Renal pelvis (tissue), 12 donors: ENCODE measurements at places on chromosomes 1 and 21.

- no peak for DNase-seq
Observed at GRCh38 chr21:41189150-41189745, 21.3 kb downstream of the BACE2 start.

DNA sequence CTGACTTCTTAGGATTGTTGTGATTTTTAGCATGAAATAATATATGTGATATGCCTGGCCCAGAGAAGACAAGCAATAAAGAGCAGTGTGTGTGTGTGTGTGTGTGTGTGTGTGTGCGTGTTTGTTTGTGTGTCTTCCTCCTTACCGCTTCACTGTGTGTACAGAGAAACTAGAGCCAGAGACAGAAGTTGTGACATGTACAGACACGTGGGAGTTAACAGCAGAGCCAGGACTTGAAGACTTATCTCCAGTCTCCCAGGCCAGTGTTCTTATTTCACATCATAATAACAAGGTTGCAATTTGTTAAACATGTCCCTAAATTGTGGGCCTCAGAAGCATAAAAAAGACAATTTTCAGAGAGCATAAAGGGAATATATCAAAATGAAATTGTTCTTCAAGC is 192.0 kb upstream of the JUN start:
- DNase-seq = peak; percentile 23

GRCh38 chr1:75745276-75745675 is 20.8 kb downstream of the ACADM start:
- DNase-seq = no peak

DNA sequence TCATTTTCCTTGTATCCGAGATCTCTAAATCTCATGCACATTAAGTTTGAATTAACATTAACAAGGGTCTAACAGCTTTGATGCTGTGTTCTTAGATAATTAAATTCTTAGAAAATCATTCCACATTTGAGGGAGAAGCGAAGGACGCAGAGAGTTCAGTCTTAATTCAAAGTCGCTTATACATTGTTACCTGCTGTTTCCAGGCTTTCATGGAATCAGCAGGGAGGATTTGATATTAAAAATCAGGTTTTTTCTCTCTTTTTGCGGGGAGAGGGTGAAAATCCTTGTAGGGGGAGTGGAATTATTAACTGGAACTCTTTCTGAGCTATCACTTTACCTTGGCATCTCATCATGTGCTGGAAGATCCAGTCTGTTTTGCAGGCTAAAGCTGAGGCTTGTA is 27.7 kb upstream of the DAB1 start:
- DNase-seq = no peak

- DNase-seq = no peak
Observed at GRCh38 chr1:153945131-153945794, 1.3 kb downstream of the DENND4B start.

GRCh38 chr1:32635508-32636277 is 14.7 kb downstream of the ZBTB8OS start:
- DNase-seq = no peak

DNA sequence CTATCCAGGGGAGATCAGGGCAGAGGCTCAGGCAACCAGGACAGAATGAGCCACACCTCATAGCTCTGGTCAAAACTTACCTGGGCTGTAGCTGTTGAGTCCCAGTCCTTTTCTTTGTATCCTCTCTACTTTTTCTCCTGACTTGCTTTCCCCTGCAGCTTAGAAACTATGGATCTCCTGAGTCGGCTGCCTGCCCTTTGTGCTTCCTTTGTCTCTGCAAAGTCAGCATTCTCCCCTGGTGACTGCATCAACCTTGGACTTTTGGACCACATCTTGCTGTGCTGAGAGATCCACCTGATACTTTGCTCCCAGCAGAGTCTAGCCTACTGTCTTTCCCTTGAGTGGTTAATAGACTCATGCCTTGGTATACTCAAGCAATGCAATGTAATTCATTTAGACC is 353.3 kb downstream of the SIPA1L2 start:
- DNase-seq = no peak

GRCh38 chr1:61082311-61083012 is at the start of gene NFIA:
TSS of gene NFIA (plus strand) at chr1:61082561.
- DNase-seq = no peak

- no peak for DNase-seq
Observed at GRCh38 chr21:40339050-40339449, 471.8 kb downstream of the PCP4 start.

DNA sequence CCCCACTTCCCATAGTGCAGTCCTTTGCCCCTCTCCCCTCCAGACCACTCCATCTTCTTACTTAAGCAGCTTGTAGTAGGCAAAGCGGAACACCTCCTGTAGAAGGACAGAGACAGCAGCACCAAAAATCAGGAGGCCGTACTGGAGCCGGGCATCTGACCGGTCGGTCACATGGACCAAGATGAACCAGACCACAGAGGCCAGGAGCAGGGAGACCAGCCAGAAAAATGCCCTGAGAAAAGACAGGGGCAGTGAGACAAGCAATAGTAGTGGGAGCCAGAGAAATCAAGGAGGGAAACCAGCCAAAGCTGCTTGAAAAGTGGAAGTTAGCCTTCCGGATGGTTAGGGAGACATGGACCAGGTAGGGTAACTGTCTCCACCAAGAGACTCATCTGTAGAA is 920 bp downstream of the APH1A start:
- DNase-seq = no peak

DNA sequence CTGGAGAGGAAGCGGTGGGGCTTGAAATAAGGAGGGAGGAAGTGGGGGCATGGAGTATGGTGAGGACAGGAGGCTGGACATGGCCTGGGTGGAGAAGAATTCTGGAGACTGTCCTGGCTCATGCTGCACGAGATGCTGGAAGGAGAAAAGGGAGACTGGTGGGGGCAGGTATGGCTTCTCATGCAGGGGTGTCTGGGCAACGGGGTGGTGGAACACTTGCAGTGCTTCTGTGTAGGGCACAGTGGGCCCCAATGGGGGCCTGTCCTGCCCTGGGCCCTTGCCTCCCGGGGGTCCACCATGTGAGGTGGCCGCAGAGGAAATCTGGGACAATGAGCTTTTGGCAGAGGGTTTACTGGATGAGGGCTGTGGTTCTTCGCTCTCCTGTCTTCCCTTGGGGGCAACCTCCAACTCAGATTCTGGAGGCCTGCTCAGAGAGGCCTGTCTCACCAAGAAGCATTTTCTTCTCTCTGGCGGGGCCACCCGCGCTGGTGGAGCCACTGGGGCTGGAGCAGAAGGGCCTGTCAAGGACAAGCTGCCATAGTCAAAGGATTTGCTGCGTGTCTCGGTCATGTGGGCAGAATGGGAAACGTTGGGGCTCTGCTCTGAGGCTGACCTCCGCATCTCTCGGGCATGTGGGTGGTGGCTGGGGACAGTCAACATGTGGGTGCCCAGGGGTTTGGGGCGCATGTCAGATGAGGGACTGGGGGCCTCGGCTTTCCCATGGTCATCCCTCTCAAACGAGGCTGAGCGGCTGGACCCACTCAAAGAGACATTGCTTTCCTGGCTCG is 96.9 kb upstream of the EDN2 start:
- DNase-seq = no peak

GRCh38 chr1:234309598-234310459 is 63.4 kb upstream of the COA6 start:
- peak; percentile 56 for DNase-seq

GRCh38 chr1:47859092-47859743 is 138.0 kb downstream of the TRABD2B start:
- DNase-seq = no peak

DNA sequence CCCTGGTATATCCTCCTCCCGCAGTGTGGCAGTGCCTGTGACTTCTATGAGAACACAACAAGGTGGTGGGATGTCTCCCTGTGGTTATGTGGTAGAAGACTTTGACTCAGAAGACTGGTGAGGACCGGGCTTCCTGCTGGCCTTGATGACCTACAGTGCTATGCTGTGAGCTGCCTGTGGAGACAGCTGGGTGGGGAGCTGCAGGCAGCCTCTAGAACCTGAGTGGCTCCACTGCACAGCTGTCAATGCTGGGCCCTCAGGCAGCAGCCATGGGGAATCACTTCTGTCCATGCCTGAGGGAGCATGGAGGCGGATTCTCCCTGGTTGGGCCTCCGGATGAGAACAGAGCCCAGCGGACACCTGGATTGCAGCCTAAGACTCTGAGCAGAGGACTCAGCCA is 14.9 kb downstream of the SLC1A7 start:
- no peak for DNase-seq

DNA sequence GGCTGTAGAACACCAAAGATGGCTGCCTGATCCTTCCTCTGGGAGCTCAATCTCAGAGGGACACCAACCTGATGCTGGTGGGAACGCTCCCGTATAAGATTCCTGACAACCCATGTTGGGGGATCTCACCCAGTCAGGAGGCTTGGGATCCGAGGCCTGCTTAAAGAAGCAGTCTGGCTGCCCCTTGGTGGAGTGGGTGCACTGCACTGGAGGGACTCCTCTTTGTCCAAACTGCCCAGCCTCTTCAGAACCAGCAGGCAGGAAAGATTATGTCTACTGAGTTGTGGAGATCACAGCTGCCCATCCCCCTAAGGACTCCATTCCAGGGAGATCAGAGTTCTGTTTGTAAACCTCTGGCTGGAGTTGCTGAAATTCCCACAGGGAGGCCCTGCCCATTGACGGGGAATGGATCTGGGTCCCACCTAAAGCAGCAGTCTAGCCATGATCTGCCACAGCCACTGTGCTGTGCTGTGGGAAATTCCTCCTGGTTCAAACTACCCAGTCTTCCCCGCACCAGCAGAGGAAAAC is 23.0 kb downstream of the S100B start:
- DNase-seq = no peak

- DNase-seq = no peak
Observed at GRCh38 chr1:201925981-201926645, 20.2 kb downstream of the LMOD1 start.

DNA sequence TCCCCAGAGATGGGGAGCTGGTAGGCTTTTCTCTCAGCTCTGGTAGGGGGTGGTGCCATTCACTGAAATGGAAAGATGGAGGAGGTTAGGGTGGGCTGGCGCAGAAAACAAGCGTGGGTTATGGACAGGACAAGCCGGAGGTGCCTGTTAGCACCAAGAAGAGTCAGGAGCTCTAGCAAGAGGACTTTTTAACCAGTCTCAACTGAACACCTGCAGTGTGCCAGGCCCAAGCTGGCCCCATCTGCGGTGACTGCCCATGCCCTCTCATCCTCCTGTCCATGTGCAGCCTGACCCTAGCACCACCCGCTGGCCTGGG is 254.4 kb downstream of the RHOU start:
- DNase-seq = no peak

- DNase-seq = no peak
Observed at GRCh38 chr1:40806731-40807695, 23.4 kb downstream of the KCNQ4 start.

DNA sequence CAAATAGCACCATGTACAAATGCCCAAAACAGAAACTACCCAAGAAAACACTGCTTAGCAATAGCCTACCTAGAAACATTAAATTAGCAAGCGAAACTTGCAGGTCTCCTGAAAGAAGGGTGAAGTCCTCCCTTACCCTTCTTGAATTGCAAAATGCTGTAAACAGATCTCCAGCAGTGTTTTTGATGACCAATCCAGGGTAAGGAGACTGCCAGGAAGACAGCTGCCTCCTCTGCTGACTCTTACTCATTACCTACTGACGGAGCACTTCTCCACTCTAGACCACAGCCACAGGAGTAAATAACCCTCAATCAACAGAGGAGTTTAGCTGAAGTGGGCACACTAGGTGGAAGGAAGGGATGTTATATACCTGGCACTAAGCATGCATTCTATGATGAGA is 32.2 kb upstream of the GADD45A start:
- DNase-seq = peak; percentile 27

- peak; percentile 60 for DNase-seq
Observed at GRCh38 chr1:209585672-209586071, 2.2 kb downstream of the CAMK1G start.

- DNase-seq = no peak
Observed at GRCh38 chr21:44400791-44401385, 47.5 kb downstream of the TRPM2 start.

DNA sequence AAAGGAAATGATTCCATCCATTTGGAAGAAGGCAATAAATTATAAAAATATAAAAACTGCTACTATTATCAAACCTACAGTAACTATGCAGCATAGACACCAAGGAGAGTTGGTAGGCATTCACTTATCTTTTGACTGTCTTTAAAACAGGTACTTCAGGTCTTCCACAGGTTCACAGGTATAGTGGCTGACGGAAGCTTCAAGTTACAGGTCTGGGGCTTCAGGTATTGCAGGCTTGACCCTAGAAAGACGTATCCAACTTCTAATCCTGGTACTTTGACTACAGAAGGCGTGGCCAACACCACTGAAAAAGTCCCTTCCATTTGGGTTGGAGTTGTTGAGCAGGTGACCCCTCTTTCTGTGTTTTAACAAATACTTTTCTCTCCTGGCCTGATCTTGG is 35.6 kb downstream of the YY1AP1 start:
- DNase-seq = no peak

GRCh38 chr1:66452982-66453381 is 81.0 kb upstream of the SGIP1 start:
- no peak for DNase-seq

DNA sequence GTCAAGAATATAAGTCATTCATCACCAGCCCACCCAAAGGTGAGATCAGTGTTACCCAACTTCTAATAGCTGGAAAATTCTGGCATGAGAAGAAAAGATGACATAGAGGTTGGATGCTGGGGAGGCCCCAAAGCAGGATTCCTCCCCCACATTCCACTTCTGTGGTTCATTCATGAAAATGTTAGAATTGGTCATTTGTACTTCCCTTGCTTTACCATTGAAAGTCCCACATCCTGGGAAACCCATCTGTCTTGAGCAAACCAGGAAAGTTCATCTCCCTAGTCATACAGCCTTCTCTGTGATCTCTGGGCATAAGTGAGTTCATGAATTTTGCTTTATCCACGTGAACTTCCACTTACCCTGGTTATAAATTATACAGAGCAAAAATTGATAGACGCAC is 66.8 kb downstream of the SERINC2 start:
- DNase-seq = no peak

- DNase-seq = no peak
Observed at GRCh38 chr1:59908084-59908483, 18.5 kb downstream of the CYP2J2 start.

GRCh38 chr1:86380257-86380861 is 15.8 kb downstream of the ODF2L start:
- DNase-seq = peak; percentile 59

DNA sequence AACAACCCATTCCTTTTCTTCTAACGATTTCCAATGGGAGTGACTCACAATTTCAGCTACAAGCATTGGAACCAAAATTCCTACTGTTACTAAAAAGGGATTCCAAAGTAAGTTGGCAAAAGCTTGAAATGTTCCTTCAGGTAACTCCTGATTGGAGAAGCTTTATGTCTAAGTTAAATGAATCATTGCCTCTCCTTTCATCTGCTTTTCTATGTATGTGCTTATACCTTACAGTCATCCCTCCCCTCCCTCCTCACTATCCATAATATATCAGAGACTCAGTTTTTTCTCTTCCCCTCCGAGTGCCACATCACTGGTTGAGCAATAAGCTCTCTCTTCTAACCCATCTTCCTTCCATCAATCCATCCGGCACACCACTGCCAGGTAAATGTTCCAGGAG is 86.8 kb downstream of the TIAM1 start:
- no peak for DNase-seq
